PC-3 (cell line): ENCODE measurements at places on chromosomes 7 and 10.

DNA sequence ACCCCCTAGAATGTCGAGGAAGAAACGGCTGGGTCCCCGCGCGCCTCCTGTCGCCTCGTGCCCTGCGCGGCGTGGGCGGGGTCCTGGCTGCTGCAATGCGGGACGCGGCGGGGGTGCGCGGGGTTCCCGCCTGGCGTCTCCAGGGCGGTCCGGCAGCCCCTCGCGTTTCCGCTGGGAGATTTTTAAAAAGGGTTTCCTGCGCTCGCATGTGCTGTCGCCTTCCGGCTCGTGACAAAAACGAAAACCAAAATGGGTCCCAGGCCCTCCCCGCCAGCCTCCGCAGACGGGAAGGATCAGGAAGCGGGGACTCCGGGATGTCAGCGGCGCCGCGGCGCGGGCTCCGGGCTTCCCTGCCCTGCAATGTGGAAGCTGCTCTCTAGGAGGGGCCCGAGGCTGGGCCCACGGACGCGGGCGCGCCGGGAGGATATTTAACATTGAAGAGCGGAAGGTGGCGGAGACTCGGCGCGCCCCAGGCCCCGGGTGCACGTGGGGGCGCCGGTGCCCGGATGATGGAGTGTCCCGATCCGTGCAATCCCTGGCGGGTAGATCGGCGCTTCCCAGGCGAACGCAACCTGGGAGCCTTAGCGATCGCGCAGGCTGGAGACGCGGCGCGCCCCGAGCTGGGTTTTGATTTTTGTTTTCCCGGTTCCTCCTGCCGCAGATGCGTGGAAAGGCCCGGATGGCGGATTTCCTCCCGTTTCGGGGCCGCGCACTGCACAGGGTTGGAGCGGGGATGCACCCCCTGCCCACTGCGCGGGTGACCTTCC, 1.0 kb downstream of the PFKP start:
- DNase-seq, result peak; percentile 29

DNA sequence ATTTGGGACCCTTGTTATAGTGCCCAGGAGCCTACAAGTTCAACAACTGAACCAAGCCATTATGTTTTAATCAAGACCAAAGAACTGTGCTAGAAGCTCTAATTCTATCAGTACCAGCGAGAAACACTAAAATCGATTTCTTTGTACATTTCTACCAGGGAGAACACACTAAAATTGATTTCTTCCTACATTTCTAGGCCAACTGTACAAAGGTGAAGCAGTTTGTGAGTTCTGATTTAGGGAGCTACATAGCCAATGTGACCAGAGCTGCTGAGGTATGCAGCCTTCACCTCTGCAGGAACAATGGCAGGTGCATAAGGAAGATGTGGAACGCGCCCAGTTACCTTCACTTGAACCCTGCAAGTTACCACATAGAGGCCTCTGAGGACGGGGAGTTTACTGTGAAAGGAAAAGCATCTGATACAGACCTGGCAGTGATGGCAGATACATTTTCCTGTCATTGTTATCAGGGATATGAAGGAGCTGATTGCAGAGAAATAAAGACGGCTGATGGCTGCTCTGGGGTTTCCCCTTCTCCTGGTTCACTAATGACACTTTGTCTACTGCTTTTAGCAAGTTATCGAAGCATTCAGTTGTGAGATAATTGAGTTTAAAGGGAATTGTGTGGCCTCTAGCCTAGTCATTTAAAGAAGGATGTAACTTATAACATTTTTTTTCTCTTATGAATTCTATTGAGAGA, 31.7 kb downstream of the HYAL4 start:
- no peak for DNase-seq

GRCh38 chr10:133559216-133559615, 6.2 kb downstream of the SYCE1 start:
- no peak for DNase-seq

DNA sequence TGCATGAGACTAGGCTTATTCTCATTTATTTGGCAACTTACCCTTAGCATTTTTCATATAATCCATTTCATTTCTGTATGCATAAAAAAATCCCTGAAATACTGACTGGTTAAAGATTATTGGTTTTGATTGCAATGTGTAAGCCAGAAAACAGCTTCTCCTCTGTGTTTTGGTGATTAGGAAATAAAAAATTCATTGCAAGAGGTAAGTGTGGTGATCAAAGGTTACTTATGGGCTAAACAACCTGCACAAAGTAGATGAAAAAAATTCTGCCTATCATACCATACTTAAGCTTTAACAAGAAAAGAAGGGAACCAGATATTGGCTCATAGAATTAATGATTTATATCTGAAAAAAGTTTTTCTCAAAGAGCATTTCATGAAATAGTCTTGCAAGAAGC, 64.0 kb upstream of the TMEM168 start:
- no peak for DNase-seq

- DNase-seq, result no peak
These were observed 10.6 kb downstream of the GPR146 start for GRCh38 chr7:1054861-1055450.

DNA sequence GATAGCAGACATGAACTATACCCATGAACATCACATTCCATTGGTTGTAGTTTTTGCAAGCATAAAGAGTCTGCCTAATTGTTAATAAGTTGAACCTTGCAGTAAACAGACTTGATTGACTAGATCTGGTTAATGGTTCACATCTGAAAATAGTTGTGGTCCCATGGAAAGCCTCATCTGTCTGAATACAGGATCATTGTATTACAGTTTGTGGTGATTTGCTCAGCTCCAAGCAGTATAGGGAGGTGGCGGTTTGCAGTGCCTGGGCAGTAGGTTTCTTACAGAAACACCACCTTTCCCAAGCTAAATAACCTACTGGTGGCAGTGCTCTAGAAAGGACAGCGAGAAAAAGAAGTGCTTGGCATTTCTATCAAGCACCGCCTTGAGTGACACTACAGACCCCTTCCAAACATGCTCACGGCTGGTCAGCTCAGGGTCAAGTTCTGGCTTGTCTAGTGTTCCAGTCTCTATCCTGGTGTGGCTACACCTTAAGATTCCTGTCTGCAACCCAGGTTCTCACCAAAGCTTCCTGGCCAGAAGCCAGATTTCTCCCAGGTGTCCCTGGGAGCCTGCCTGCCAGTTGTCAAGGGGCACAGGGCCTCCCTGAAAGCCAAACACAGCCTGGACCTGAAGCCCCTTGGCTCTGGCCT, 119.9 kb downstream of the FANK1 start:
- DNase-seq, result no peak

GRCh38 chr7:26588511-26588910, 275.9 kb downstream of the SKAP2 start:
- DNase-seq, result no peak
